ENCODE measurements at places on chromosomes 16 and 17.

DNA sequence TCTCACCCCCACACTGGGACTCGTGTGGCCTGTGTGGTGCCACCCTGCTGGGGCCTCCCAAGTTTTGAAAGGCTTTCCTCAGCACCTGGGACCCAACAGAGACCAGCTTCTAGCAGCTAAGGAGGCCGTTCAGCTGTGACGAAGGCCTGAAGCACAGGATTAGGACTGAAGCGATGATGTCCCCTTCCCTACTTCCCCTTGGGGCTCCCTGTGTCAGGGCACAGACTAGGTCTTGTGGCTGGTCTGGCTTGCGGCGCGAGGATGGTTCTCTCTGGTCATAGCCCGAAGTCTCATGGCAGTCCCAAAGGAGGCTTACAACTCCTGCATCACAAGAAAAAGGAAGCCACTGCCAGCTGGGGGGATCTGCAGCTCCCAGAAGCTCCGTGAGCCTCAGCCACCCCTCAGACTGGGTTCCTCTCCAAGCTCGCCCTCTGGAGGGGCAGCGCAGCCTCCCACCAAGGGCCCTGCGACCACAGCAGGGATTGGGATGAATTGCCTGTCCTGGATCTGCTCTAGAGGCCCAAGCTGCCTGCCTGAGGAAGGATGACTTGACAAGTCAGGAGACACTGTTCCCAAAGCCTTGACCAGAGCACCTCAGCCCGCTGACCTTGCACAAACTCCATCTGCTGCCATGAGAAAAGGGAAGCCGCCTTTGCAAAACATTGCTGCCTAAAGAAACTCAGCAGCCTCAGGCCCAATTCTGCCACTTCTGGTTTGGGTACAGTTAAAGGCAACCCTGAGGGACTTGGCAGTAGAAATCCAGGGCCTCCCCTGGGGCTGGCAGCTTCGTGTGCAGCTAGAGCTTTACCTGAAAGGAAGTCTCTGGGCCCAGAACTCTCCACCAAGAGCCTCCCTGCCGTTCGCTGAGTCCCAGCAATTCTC is 27.4 kb downstream of the STH start:
- DNase-seq: no peak

- no peak for DNase-seq
These were observed 19.2 kb upstream of the EMP2 start for GRCh38 chr16:10599626-10600025.

GRCh38 chr17:7177191-7177953 is 1.8 kb downstream of the ASGR1 start:
- DNase-seq: peak; percentile 58

DNA sequence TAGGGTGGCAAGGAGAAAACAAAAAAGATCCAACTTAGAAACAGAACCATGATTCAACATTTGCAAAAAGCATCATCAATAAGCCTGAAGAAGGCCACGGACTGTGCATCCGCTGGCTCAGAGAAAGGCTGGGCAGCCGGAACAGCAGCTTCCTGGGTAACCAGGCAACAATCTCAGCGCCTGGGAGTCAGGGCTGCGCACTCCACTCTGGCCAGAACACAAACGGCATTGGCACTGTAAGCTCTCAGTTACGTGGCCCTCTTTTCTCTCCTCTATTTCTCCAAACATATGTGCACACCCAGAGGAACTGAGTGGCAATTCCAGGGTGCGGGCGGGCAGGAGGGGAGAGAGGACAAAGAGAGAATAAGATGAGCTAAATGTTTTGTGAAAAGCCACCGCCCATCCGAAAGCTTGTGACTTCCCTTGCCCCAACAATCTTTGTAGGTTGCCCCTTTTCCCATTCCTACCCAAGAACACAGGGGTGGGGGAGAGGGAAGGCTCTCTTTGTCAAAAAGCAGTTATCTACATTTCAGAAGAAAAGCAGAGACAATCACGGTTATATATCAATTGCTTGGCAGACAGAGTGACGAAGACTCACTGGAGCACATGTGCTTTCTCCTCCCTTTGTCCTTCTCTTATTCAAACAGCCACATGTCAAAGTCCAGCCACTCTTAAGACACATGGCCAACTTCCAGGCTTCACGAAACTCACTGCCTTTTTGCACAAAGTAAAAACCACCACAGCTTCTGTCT is 6.6 kb upstream of the GHDC start:
- no peak for DNase-seq

DNA sequence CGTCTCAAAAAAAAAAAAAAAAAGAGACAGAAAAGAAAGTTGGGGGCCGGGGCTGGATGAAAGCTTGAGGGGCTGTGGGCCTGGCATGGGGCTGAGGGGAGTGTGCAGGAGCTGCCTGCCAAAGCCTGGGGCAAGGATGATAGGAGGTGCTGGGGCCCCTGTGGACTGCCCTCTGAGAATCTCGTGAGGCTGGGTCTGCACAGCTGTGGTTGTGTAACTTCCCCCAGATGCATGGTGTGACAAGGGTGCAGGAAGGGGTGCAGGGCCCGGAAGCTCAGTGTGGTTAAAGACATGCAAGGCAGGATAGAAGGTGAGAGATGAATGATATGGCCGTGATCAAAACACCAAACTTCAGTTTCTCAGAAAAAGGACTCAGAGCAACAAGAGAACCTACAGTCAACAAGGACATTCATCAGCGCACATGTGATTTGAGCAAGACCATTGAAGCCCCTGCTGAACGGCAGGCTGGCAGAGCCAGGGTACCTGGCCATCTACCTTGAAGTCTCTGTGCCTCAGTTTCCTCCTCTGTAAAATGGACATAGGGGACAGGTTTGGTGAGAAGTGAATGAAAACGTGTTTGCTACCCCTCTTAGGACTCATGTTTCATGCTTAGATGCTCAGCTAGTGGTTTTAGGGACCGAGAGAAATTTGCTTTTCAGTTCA is 9.6 kb downstream of the IL32 start:
- peak; percentile 94 for DNase-seq

DNA sequence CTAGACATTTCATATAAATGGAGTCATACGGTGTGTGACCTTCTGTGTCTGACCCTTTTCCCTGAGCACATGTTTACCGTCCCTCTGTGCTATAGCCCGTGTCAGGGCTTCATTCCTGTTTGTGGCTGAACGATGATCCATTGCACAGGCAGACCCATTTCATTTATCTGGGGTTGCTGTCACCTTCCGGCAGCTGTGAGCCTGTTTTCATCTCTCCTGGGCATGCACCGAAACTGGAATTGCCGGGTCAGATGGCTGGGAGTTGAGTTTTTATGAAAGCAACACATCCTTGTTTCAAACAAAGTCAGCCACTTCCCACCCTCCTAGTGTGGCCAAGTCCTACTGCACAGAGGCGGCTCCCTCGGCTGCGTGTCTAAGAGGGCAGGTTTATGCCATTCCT is 25.5 kb downstream of the BAIAP2 start:
- no peak for DNase-seq

GRCh38 chr17:4008441-4009185 is 44.4 kb upstream of the ATP2A3 start:
- DNase-seq: no peak

DNA sequence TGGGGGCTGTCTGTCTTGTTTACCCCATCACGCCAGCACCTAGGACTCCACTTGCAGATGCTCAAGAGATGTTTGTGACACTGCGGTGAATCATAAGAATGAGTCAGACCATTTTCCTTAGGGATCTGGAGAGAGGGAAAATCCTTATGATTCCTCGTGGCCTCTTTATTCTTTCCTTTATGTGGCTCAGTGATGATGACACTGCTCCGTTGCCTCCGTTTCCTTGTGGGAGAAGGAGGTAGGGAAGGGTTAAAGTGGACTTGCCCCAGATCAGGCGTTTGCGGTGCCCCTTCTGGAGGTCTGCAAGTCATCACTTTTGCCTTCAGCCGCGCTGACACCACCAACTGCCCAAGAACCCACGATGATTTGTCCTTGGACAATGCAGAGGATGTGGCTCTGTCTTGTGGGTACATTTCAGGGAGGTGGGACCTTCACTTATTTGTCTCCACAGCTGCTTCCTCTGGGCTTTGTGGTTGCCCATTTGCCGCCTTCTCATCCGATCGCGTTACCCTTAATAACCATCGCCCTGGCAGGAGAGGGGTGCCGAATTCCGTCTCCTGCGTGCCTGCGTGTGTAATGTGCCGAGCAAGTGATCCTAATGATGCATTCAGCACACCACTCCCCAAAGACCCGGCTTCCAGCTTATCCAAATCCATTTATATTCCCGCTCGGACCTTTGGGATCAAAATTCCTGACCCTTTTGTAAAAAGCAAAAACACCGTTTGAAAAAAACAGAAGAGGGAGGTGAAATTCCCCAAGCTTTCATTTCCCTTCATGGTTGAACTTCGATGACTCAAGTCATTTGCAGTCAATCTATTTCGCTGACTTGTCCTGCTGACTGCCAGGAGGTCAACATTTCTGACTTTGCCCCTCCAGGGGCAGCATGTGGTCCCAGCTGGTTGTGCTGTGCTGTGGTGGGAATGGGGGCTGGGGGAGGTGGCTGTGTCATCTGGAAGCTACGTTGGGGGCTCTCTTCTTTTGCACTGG is 87.2 kb upstream of the IRX3 start:
- DNase-seq: no peak

DNA sequence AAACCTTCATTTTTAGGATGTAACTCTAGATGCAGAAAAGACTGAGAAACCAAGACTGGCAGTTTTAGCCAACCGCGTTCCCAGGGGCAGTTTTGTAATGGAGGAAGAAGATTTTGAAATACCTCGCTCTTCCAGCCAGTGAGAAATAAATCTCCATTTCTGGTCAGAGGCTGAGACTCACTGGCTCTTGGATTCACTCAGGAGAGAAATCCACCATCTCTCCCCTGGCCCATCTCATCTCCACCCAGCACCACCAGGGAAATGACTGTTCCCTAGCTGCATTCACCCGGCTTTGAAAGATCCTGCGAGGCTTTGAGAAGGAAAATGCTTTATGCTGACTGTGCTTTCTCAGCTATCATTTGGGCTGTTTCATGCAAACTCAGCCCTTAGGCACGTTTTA is 185.2 kb downstream of the SOX9 start:
- no peak for DNase-seq

- DNase-seq: no peak
These were observed 133.6 kb downstream of the BANP start for GRCh38 chr16:88084881-88085280.

GRCh38 chr16:3879887-3880564 is 487 bp downstream of the CREBBP start:
- DNase-seq: peak; percentile 59

Measured in CD4-positive, alpha-beta T cell treated with Interleukin-4 for 4 hours (primary cell).